Left renal cortex interstitium (tissue), 4 donors: ENCODE measurements at places on chromosomes 7 and 10. TPM values are rescaled to one million over a fixed set of nuclear protein-coding genes. Genes with fewer than 3 reads are reported as not detected.

DNA sequence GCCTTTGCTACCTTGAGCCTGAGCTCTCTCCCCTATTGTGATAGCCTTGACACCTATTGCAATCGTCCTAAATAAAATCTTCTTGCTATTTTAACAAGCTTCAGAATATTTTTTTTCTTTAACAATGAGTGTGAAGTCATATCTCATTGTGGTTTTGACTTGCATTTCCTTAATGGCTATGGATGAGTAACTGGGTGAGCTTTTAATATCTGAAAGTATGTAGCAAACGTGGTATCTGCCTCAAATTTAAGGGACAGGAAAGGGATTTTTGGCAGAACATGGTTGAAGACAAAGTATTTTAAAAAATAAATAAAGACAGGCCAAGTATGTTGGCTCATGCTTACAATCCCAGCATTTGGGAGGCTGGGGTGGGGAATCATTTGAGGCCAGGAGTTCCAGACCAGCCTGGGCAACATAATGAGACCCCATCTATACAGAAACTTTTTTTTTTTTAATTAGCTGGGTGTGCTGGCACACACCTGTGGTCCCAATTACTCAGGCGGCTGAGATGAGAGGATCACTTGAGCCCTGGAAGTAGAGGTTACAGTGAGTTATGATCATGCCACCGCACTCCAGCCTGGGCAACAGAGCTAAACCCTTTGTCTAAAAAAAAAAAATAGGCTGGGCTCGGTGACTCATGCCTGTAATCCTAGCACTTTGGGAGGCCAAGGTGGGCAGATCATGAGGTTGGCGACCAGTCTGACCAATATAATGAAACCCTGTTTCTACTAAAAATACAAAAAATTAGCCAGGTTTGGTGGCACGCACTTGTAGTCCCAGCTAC, 319.3 kb upstream of the NRP1 start:
- DNase-seq: no peak

GRCh38 chr7:76343294-76343930, 15.4 kb downstream of the YWHAG start:
- no peak for DNase-seq

DNA sequence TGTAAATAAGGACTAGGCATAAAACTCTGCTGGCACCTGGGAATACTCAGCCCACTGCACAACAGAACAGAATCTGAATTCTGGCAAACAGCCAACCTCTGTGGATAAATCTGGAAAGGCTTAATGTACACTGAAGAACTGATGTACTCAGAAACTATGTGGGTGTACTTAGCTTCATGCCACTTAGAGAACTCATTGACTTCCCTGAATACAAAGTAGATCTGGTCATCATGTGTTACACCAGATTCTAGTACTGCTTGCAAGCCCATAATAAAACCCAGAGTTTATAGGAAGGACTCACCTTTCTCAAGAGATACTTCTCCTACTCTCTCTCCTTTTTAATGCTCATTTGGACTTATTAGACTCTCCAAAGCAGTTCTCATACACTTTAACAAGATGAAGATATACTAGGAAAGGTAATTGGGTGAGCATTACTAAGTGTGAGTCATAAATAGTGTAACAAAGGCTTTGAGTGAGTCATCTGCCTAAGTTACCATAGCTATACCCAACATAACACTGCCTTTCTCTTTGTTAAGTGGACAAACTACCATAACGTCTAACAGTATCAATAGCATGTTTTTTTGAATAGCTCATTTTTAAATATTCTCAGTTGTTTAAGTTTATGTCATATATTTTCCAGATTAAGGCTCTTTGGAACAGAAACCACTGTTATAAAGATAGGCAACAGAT, 309.1 kb downstream of the MDFIC start:
- no peak for DNase-seq

DNA sequence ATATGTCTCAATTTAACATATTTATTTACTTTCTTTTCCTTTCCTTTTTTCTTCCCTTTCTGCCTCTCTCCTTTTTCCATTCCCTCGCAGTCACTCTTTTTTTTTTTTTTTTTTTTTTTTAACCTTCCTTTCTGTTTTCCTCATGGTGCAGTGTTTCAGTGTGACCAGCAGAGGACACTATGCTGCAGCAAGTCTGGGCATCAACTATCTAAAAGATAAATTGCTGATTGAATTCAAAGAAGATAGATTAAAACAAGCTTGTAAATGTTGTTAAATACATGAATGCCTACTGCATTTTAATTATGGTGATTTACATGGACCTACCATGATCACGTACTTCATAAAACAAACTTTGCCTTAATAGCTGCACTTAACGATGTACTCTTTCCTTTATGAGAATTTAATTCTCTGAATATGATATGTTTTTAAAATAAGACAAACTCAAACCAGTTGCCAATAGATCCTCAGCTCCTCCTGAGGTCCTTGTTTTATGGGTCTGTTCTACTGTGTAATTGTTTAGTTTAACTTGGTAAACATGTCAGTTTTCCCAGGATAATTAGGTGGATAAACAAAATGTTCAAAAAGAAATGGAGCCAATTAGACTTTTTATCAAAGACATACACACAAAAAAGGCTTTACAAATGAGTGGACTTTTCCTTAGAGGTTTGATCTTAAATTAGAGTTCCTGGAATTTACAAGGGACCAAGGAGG, 101.0 kb upstream of the AGR3 start:
- no peak for DNase-seq

DNA sequence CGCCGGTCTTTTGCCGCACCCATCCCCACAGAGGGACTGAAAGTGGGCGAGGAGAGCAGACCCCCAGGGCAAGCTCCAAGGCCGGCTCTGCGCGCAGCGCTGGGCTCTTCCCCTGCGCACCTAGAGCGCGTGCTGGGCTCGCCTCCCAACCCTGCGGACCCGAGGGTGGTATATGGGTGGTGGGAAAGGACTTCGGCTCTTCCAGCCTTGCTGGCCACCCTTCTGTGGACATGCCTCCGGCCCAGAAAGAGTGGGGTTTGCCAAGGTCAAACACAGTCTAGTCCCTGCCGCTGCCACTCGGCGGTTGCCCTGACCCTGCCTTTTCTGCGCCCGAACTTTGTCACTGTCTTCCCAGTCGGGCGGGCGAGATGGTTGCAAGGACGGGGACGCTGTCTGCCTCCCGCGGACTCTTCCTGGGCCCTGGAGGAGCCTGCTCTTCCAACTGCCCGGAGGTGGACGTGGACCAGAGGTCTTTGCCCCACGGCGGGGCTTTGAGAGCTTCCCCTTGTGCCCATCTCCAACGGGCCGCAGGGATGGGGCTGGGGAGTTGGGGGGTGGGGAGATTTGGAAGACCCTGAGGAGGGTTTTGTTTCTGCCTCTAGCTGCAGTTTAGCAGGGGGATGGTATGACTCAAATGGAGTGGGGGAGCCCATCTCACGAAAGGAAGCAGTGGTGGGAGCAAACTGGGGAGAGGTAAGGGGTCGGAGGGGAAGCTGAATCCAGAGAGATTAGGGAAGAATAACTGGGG, 1.5 kb downstream of the ADCY1 start:
- DNase-seq: no peak

DNA sequence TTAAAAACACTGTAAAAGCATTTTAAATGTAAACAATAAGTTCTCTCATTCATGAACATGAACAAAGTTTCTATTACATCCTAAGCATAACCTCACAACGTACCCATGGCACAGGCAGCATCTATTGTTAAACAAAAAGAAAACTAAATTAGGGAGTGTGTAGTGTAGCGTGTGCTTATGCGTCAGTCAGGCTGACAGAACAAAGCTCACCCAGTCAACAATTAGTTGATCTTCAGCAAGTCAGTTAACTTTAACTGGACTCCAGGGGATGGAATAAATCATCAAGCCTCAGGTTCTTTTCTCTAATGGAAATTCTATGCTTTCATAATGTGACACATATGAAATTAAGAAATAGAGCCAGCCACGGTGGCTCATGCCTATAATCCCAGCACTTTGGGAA, 91.6 kb upstream of the ODAD2 start:
- no peak for DNase-seq

Gene PRSS1
- polyA plus RNA-seq: not detected

Gene ADRA2A
- polyA plus RNA-seq: 4.8 TPM

Gene PIP
- not detected for polyA plus RNA-seq

Gene CUZD1
- 2.5 TPM for polyA plus RNA-seq
